ENCODE measurements at places on chromosomes 3 and 15.

DNA sequence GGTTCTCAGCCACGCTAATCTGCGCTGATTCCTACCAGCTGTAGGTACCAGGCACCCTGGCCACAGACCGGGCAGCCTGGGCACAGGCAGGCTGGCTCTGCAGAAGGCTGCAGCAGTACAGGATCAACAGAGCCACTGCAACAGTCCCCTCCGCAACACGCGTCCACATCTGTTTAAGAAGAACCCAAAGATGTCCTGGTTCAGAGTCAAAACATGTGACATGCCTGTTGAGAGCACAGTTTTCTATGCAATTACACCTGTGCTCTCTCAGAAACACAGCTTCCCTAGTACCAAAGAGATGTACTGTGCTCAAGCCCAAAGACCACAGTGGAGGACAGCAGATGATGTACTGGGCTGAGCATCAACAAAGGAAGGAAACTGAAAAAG, 18.8 kb downstream of the LRIG1 start:
- DNase-seq, result no peak

DNA sequence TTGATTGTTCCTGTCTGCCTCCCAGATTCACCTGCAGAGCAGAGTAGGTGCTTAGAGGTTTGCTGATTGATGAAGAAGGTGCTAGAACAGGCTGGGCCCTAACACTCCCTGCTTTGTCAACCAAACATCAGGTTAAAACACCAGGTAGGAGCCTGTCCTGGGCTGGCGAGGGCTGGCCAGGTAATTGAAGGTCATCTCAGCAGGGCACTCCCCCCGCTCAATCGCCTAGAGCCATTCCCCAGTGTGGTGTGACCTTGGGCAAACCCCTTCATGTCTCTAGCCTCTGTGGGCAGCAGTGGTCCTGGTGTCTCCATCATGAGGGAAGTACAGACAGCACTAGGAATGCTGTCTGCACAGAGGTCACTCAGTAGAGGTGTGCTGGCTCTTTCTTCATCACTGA, 88.3 kb downstream of the KLF15 start:
- no peak for DNase-seq

DNA sequence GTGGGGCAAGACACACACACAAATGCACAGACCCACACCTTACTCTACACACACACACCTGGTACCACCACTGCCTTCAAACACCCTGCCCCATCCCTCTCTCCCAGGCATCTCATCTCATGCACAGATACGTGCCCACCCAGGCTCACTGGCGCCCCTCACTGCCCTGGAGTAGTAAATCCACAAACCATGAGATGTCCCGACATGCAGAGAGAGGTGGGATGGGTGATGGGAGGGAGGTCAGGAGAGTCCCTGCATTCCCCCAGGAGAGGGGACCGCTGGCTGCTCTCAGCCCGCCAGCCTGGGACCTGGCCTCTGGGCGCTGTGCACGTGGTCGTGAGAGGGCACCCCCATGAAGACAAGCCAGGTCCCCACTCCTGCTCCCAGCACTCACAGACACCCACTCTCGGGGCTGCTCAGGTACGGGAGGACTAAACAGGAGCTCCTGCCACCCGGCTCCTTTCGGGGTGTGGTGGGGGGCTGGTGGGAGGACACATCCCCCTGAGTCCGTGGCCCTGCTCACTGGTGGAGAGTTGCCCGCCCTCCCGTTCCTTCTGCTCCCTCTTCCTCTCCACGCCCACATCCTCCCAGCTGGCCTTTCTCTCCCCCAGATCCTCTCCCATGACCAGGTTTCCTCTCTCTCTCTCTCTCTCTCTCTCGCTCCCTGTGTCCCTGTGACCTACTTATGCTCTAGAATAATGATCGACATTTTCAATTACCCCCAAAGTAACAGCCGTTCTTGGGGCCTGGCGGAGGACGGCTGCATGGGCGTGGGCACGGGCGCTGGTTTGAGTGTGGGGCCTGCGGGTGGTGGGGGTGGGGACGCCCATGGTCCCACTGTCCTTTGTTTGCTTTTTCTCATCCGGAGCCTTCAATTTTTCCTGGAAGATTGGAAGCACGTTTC, 18.9 kb upstream of the CSPG4 start:
- no peak for DNase-seq

DNA sequence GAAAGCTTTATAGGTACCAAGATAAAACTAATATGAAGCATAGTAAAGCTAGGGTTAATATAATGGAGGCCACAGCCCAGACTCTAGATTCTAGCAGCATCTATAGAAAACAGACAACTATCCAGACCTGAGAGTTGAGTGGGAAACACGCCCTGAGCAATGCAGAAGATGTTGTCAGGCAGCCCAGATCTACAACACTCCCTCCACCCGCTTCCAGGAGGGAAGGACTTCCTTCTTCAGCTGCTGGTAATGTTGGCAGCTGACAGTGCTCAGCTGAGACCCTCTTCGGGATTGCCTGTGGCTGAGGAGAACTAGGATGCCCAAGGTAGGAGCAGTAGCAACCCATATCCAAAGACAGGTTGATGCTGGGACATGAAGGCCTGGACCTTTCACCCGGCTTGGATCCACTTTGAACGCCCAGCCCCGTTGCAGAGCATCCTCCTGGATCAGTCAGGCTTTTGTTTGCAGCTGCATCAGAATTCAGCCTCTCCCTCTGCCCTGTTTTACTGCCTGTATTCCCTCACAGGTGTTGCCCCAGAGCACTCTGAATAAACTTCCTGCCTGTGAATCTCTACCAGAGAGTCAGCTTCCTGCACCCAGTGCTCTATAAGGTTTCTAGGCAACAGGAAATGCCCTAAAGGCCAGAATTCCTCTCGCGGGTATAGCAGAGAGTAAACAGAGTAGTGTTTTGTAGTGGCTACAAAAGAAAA, 174.7 kb upstream of the IL12A start:
- no peak for DNase-seq

- peak; percentile 25 for DNase-seq
Measured at GRCh38 chr3:106176734-106177133, 307.9 kb upstream of the CBLB start.

GRCh38 chr15:28919201-28919635, 33.4 kb downstream of the APBA2 start:
- DNase-seq, result peak; percentile 41

DNA sequence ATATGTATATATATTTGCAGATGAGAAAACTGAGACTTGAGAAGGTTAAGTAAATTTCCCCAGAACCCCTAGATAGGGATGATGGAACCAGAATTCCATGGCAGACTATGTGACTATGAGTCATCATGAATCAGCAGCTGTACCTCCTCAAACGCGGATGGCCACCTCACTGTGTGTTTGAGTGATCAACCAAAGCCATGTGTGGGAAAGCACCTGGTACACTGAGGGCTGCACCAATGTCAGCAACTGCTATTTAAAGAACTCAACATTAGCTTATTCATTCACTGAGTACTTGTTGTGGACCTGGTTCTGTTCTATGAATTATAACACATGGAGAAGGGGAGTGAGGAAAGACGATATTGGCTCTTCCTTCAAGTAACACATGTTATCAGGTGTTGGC, 377.0 kb downstream of the GAP43 start:
- DNase-seq, result no peak

GRCh38 chr15:39167164-39168058, 413.5 kb upstream of the THBS1 start:
- DNase-seq, result no peak

DNA sequence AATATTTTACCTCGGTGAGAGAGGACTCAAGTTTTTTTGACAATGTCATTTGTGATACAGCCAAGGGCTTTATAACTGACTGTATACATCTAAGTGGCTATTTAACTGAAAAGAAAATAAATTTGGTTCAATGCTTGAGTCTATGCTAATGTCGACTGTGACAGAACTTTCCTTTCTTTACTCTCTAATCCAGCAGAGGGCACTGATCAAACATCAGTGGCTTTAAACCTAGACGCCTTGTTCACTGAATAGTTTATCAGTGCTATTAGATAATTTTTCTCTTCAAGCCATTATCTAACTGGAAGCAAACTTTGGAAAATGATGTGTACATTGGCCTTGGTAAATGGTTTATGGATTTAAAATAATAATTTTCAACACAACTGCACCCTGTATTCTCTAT, 285.1 kb downstream of the CHL1 start:
- no peak for DNase-seq

DNA sequence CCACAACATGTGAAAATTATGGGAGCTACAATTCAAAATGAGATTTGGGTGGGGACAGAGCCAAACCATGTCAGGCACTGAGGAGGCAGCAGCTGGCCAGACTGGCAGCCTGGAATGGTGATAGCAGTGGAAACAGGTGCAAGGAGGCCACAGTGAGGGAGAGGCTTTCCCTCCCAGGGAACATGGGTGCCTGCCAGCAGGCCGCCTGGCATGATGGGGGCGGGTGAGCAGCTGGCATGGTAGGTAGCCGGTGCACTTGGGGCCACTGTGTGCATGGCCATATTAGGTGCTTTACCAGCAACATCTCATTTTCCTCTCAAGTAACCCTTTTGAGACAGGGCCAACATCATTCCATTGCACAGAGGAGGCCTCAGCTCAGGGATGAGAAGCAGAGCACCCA, 18.3 kb upstream of the MRPS22 start:
- no peak for DNase-seq

GRCh38 chr3:127124120-127124519, 68.8 kb upstream of the PRR23E start:
- no peak for DNase-seq

DNA sequence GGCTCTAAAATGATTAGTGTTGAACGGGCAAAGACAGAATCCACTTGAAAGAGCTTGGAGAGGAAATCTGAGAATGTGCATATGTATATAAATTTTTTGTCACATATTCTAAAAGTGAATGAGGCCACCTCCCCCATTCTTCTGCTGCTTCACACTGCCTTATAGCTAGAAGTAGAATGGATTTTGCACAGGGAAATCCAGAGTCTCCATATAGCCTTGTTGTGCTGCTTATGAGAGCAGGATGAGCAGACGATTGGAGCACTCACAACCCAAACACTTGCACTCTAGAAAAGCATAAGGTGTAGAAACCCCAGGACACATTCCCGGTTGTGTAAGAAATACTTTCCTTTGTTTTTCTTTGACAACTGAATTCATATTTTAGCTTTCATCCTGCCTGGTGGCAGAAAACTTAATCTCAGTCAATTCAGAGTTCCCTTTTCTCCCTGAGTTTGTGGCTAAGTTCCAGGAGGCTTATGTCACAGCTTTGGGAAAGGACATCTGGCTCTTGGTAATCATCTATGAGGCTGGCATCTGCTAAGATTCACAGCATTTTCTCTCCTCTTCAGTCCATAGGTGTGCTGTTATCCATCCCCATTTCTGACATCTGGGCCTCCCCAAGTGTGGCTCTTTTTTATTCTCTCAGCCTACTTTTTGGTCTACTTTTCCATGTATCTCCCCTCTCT, 188.4 kb upstream of the PFN2 start:
- DNase-seq, result no peak

DNA sequence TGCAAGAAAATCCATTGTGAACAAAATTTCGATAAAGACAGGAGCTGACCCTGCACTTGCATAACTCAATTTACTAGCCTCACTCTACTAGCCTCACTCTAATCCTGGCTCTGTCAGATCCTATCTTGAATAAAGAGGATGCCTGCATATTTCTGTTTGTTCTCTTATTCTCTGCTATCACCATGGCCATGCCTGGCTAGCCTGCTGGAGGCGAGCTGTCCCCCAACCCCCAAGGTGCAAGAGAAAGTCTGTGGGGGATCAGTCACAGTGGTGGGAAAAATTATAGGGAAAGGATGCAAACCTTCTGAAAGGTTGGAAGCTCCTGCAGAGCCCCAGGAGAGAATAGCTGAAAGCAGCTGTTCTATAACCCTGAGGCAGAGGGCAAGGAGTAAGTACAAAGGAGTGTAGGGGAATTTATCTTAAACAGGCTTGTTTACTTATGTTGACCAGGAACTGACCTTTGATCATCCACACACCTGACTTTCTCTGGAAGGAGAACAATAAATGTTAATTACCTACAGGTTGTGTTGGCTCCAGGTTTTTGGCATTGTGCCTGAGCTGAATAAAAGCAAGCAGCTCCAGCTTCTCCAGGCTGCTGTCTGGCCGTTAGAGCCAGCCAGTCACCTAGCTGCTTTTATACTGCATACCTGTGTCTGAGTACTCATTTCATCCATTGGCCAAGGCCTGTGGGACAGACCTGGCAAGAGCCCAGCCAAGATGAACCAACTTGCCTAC, 137.7 kb upstream of the RASGRP1 start:
- no peak for DNase-seq

DNA sequence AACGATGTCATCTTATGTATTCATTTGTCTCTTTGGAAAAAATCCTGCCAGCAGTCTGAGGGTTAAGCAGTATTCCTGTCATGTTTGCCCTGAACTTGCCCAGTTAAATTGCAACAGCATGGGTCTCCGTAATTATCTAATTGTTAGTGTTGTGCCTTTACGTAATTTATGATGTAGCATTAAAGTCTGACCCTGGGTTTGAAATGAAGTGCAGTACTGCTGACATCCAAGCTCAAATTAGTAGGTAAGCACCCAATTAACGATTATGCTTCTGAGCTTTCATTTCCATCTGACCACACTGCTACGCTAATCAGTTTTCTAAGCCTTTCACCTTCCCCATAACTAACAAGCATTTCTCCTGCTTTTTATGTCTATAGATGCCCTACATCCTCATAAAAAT, 241.8 kb downstream of the ARRDC4 start:
- no peak for DNase-seq

DNA sequence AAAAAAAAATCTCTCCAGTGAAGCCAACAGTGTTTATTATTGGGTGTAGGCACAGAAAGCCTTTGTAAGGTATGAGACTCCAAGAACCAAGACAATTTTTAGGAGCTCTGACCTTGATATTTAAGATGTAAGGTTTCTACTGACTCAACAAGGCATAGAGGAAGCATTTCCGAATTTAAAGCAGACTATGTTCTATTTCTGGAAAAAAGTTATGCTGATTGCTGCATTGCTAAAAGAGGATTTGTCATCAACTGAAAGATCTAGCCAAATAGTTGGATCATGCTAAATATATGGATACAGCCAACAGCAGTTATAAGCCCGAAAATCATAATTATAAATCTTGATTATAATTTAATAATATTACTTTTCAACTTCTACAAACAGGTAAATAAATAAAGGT, 53.3 kb upstream of the MELTF start:
- DNase-seq, result no peak

GRCh38 chr15:101489237-101489598, 289 bp downstream of the PCSK6 start:
- no peak for DNase-seq

DNA sequence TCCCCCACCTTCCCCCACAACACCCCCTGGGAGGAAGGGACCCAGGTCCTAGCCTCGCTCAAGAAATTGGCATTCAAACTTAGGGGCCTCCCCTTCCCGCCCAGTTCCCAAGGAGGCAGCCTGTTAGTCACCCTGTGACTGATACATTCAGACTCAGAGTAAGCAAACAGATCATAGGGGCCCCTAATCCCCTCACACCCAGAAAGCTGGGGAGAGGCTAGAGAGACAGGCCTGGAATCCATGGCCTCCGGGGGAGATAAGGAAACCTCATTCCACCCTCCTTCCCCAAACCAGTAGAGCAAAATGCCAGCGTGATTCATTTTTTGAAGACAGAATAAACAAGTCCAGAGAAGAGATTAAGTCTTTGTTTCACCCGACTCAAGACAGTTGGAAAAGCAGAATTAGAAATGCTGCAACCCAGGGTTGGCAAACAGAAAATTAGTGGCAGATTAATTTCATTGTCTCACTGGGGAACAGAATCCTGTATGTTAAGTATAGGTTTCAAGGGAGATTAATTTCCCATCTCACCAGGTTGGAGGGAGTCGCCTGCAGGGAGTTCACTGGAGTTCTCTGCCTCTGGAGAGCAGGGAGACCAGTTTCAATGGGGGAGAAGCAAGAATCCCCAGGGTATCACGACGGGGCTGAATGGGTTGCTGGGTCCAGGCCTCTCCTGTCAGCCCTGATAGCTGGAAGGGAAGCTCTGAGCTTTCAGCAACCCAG, 268.3 kb downstream of the UACA start:
- peak; percentile 42 for DNase-seq
